Activated CD8-positive, alpha-beta T cell treated with anti-CD3 and anti-CD28 coated beads, Interleukin-2, amount 10 ng/mL, durations not matched to agents 7 days and 5 days (primary cell): ENCODE measurements at places on chromosomes 6 and 20. TPM values are rescaled to one million over a fixed set of nuclear protein-coding genes. Genes with fewer than 3 reads are reported as not detected.

The LY6G6F gene
- not detected for total RNA-seq

The PRKN gene
- total RNA-seq, result 0.63 TPM

The FNDC11 gene
- 0.29 TPM for total RNA-seq

The COL10A1 gene
- total RNA-seq, result not detected

The MTFR2 gene
- 27.2 TPM for total RNA-seq

The DPPA5 gene
- total RNA-seq, result not detected

The MACROD2 gene
- not detected for total RNA-seq

The LGSN gene
- total RNA-seq, result not detected

The SNPH gene
- 6.5 TPM for total RNA-seq

- H3K27me3 ChIP-seq, result no peaks in the 10 kb centered on the region
- H3K36me3 ChIP-seq, result peaks cover 50% of the 10 kb centered on the region
- DNase-seq, result peak; percentile 97
- peak within 1 kb of the TSS; percentile 99 for H3K27ac ChIP-seq
Observed at GRCh38 chr20:33993576-33994221, at the start of gene RALY. Gene RALY (plus strand): TSS chr20:33993911. CDS start chr20:34072075, 78,164 bp downstream.

- H3K27ac ChIP-seq, result peak overlapping the region; percentile 84
- no peaks in the 10 kb centered on the region for H3K27me3 ChIP-seq
- peaks cover 64% of the 10 kb centered on the region for H3K36me3 ChIP-seq
- peak overlapping the region; percentile 64 for H3K4me3 ChIP-seq
- DNase-seq, result no peak
- peaks cover 72% of the 10 kb centered on the region for H3K4me1 ChIP-seq
Observed at GRCh38 chr20:38842026-38842425, 36.5 kb downstream of the PPP1R16B start.

- no peak for DNase-seq
- H3K4me1 ChIP-seq, result peaks cover 8% of the 10 kb centered on the region
- no peak overlapping the region for H3K27ac ChIP-seq
- no peak overlapping the region for H3K4me3 ChIP-seq
- H3K36me3 ChIP-seq, result peaks cover 79% of the 10 kb centered on the region
Observed at GRCh38 chr20:50579511-50579910, 69.3 kb downstream of the PTPN1 start.

DNA sequence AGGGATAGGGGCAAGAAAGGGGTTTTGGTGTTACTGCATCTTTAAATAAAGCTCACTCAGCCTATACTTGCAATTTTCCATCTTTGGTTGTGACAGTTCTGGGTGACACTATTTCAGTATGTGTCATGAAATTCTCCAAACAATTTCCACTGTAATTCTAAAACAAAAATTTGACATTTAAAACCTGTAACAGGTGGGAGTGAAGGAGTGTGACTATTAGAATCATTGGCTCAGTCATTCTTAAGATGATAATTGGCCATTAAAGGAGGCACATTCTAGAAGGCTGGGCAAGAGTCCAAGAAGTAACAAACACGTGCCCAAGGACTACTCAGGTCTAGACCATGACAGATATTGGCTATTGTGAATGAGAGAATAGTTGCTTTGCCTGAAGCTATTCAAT lies 153.3 kb upstream of the ARG1 start:
- H3K27me3 ChIP-seq, result no peaks in the 10 kb centered on the region
- no peak overlapping the region for H3K27ac ChIP-seq
- DNase-seq, result no peak
- no peaks in the 10 kb centered on the region for H3K4me1 ChIP-seq

DNA sequence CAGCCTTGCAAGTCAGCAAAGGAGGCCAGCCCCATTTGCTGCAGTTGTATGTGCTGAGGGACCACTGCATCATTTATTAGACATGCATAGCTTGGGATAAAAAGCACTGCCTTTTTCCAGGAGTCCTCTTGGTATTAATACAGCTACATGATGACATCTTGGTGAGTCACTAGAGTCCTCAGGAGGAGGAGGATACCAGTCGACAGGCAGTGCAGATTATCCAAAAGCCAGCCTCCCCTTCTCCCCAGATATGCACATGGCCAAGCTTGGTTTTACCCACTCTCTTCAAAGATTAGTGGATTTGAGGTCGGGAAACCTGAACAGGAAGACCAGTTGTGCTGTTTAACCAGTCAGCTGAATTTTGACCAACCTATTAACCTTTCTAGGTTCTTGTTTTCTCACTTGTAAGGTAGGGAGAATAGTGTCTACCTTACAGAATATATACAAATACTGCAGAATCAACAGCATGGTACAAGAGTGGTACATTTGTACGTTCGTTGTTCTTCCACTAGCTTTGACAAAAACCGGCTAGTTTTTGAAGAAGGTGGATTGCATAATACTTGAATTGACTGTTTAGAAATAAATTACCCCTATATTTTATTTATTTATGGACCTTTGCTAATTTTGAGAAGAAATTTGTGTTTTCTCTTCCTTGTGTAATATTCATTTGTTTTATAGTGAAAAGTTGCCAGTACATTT lies 31.9 kb downstream of the VAPB start:
- no peak overlapping the region for H3K27ac ChIP-seq
- peaks cover 68% of the 10 kb centered on the region for H3K36me3 ChIP-seq
- peaks cover 16% of the 10 kb centered on the region for H3K4me1 ChIP-seq
- H3K4me3 ChIP-seq, result no peak overlapping the region
- no peaks in the 10 kb centered on the region for H3K27me3 ChIP-seq
- DNase-seq, result no peak

DNA sequence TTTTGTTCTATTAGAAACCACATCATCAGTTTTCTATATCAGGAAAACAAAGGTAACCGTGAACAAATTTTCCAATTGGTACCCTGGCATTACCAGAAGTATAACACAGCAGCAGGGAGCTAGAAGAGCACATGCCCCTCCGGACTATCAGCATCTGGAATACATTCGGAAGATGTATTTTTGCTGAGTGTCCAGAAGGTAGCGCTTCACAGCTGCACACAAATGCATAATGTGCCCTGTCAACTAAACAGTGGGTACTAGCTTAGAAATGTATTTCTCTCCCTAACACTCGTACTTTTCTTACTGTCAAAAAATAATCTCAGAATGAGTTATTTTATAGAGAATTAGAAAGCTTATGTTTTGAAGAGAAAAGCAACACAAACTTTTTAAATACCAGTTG lies 77.6 kb downstream of the HUS1B start:
- DNase-seq, result no peak
- no peak overlapping the region for H3K27ac ChIP-seq
- peaks cover 21% of the 10 kb centered on the region for H3K36me3 ChIP-seq
- no peak overlapping the region for H3K4me3 ChIP-seq

DNA sequence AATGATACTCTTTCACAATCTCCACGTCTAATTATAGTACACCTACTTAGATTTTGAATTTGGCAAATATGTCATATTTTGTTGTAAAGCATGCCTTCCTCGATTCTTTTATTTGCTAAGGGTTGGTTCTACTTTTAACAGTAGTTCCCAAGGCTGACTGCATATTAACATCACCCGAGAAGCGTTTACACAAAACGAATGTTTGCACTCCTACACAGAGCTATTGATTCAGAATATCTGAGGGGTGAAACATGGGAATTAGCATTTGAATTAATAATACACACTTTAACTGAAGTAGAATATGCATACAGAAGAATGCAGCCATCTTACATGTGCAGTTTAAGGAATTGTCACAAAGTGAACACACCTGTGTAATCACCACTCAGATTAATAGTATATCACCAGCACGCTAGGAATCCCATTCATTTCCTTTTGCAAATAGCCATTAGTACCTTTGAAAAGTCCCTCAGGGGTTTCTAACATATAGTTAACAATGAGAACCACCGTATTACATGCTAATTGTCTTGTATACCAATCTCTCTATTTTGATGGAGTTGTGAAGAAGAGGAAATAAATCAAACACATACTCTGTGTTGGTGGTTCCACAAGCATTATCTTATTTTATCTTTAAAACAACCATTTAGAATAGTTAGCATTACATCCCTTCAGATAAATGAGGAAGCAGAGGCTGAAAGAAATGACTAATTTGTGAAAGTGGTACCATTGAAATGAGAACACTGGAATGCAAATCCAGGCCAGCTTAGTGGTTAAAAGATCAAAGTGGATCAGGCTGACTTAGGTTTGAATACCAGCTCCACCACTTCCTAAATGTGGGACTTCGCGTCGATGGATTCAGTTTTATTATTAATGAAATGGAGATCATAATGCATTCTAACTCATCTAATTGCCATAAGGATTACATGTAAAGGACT lies 317.6 kb downstream of the HDGFL1 start:
- H3K4me1 ChIP-seq, result no peaks in the 10 kb centered on the region
- no peaks in the 10 kb centered on the region for H3K27me3 ChIP-seq
- no peaks in the 10 kb centered on the region for H3K36me3 ChIP-seq
- DNase-seq, result no peak

DNA sequence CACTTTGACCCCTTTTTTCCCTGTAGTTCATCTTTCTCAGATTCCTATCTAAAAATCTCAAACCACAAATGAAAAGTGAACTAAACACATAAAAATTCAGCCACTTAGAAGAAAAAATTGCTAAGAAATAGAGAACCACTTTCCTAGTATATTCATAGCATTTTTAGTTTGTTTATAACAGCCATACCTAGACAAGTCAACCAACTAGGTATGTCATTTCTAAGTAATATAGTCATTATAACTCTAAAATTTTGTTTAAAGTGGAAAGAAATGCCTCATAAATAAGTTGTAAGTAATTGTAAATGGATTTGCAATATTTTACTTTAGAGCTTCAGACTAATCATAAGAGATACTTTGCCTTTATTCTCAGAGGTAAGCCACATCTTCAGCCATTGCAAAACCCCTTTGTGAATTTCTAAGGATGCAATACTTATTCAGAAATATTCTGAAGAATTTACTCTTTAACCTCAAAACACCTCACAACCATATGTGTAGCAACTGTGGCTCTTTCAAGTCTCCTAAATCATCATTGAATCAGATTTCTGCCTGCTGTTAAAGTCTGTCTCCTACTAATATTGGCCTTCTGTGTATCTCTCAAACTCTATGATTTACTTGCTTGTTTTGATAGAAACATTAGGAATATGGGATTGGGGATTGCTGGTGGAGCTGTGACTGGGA lies 6.9 kb upstream of the SUMO4 start:
- no peak overlapping the region for H3K27ac ChIP-seq
- H3K4me3 ChIP-seq, result no peak overlapping the region
- DNase-seq, result no peak
- H3K36me3 ChIP-seq, result peaks cover 83% of the 10 kb centered on the region
- peaks cover 54% of the 10 kb centered on the region for H3K4me1 ChIP-seq

DNA sequence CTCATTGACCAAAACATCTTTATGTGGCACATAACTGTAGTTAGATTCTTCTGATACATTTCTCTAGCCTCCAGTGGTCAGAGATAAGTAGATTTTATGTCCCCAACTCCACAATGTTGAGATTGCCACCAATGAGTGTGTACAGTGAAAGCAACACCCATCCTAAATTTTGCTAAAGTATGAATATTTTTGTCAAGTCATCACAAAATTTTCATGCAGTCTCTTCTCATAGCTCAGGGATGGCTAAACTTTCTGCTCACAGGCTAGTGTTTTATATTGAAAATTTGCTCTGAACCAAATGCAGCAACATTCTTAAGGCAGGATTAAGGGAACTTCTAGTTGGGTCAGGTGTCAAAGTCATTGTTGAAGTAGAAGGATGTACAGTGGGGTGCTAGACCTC lies 203.6 kb downstream of the NKAIN2 start:
- H3K4me1 ChIP-seq, result no peaks in the 10 kb centered on the region
- no peaks in the 10 kb centered on the region for H3K27me3 ChIP-seq
- DNase-seq, result no peak
- no peak overlapping the region for H3K27ac ChIP-seq

GRCh38 chr20:20399531-20400500 lies 31.9 kb downstream of the INSM1 start:
- no peak overlapping the region for H3K27ac ChIP-seq
- H3K27me3 ChIP-seq, result no peaks in the 10 kb centered on the region
- no peaks in the 10 kb centered on the region for H3K4me1 ChIP-seq
- H3K36me3 ChIP-seq, result no peaks in the 10 kb centered on the region
- no peak for DNase-seq
- H3K4me3 ChIP-seq, result no peak overlapping the region

GRCh38 chr20:4728120-4728760 lies 6.5 kb downstream of the PRND start:
- H3K4me3 ChIP-seq, result no peak overlapping the region
- H3K27ac ChIP-seq, result no peak overlapping the region
- peaks cover 10% of the 10 kb centered on the region for H3K27me3 ChIP-seq
- peaks cover 10% of the 10 kb centered on the region for H3K4me1 ChIP-seq

- peaks cover 90% of the 10 kb centered on the region for H3K27me3 ChIP-seq
- no peak for DNase-seq
- H3K36me3 ChIP-seq, result peaks cover 14% of the 10 kb centered on the region
- peak within 1 kb of the TSS; percentile 54 for H3K27ac ChIP-seq
- peaks cover 41% of the 10 kb centered on the region for H3K4me1 ChIP-seq
Observed at GRCh38 chr20:38723848-38724625, at the start of gene SLC32A1. Gene SLC32A1 (plus strand): TSS chr20:38724486. CDS start chr20:38724725, 239 bp downstream.

DNA sequence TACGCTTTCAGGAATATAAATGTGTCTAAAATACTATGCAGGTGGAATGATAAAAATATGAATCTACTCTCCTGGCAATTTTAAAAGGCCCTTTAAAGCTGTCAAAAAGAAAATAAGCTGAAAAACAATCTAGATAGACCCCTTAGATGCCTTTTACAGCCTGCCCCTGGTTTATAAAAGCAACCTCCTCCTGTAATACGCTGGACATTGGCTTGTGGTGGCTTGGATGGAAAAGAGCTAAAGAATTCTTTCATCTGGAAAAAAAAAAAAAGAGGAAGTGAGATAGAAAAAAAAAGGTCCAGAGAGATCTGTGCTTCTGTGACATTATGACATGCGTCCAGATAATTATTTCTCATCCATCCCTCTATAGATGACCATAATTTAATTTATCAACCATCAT lies 115.9 kb upstream of the NRSN1 start:
- H3K4me1 ChIP-seq, result no peaks in the 10 kb centered on the region
- no peak for DNase-seq

DNA sequence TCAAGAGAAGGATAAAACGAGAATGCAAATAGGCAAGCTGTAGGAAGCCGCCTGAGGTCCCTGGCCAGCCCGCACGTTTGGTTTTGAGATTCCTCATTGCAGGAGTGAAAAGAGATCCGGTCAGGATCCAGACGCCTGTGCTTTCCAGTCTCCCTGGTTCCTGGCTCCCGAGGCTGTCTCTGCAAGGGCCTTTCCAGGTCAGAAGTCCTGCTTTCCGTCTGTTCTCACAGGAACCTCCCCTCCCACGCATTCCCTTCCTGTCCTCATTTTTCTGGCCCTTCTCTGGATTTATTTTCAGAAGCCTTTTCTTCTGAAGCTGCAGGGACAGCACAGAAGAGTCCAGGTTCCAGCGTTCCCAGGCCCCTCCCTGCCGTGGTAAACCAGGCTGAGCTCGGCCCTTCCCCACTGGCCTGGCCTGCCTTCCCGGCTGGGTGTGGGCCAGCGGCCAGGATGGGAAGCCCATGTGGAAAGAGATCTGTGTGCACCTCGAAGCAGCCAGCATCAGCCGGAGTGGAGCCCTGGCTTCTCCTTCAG lies 54.0 kb downstream of the TMEM242 start:
- no peak overlapping the region for H3K27ac ChIP-seq
- H3K4me3 ChIP-seq, result no peak overlapping the region
- DNase-seq, result no peak
- no peaks in the 10 kb centered on the region for H3K36me3 ChIP-seq
- H3K27me3 ChIP-seq, result peaks cover 19% of the 10 kb centered on the region
- H3K4me1 ChIP-seq, result peaks cover 10% of the 10 kb centered on the region
